ENCODE measurements at places on chromosomes 7 and 10.
A peak's percentile ranks its signal among the peaks of the same experiment; 100 is the strongest.

- H3K27me3 ChIP-seq: no peaks in the 10 kb centered on the region
- DNase-seq: no peak
- no peaks in the 10 kb centered on the region for H3K36me3 ChIP-seq
- no peak overlapping the region for H3K27ac ChIP-seq
- H3K4me1 ChIP-seq: no peaks in the 10 kb centered on the region
Observed at GRCh38 chr10:131788386-131788785, 112.4 kb upstream of the PPP2R2D start.

DNA sequence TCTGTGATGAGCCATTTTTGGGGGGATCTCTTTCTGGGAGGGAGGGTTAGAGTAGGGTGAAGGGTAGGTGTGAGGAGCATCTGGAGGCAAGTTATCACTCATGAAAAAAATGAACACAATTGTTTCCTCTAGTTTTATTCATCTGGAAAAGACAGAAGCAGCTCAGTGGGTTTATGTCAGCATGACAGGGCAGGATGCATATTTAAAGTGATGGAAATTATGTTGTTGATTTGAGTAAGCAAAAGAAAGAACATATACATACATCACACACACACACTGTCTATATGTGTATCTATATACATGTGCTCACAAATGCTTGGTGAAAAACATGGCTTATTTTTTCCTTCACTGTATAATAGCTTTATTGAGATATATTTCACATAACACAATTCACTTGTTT lies 114.2 kb downstream of the ADCY1 start:
- H3K4me1 ChIP-seq: peaks cover 22% of the 10 kb centered on the region
- H3K27ac ChIP-seq: no peak overlapping the region
- no peaks in the 10 kb centered on the region for H3K27me3 ChIP-seq

DNA sequence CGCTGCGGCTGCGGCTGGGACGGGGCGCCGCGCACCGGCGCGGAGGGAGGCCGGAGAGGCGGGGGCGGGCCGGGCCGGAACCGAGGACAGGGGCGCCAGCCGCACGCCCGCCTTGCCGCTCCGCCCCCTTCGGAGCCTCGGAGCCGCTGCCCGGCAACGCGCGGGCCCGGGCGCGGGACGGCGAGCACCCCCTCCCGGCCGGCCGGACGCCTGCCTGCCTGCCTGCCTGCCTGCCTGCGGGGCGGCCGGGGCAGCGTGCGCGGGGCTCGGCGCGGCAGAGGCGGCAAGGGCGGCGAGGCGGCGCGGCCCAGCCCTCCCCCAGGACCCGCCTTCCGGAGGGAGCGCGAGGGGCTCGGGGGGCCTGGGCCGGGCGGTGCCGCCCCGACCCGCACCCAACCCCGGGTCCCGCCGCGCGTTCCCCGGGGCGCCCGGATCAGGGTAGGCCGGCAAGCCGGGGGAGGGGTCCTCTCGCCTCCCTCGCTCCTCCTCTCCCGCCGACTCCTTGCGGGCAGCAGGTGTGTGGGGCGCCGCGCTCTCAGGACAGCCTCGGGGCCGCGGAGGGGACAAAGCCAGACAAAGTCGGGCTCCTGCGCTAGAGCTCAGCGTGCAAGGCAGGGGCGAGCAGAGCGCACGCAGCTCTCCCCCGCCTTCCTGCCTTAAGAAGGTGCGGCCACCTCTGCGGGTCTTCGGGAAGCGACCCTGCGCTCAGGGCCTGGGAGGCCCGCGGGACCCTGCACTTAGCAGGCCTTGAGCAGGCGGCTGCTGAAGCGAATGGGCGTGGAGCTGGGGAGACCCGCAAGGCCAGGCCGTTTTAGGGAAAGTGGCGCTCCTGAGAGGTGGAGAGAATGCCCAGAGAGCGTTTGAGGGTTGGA lies at the start of gene KIAA1549:
Gene KIAA1549, minus strand, starts transcription at position 58 of the 872 bp plus-strand sequence. CDS start 120 bp downstream, outside the sequence.
- H3K27me3 ChIP-seq: no peaks in the 10 kb centered on the region
- H3K36me3 ChIP-seq: no peaks in the 10 kb centered on the region
- peaks cover 4% of the 10 kb centered on the region for H3K4me1 ChIP-seq
- no peak within 1 kb of the TSS for H3K27ac ChIP-seq

DNA sequence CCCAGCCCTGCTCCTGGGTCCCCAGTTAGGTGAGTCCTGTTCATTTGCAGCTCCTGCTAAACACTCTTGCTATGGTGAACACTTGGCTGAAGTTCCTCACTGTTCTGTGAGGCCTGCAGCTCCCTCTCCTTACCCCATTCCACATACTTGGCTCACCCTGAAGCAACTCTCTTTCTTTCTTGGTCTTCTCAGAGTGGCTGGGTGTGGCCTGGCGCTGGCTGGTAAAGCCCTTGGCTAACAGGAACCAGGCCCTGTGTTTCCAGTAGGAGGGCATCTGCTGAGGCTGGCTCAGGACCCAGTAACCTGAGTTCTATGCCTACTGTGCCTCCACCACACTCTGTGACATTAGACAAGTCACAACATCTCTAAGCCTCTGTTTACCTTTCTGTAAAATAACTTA lies 53.1 kb upstream of the COL13A1 start:
- DNase-seq: no peak
- H3K4me3 ChIP-seq: no peak overlapping the region
- no peaks in the 10 kb centered on the region for H3K27me3 ChIP-seq
- no peaks in the 10 kb centered on the region for H3K36me3 ChIP-seq
- no peak overlapping the region for H3K27ac ChIP-seq

DNA sequence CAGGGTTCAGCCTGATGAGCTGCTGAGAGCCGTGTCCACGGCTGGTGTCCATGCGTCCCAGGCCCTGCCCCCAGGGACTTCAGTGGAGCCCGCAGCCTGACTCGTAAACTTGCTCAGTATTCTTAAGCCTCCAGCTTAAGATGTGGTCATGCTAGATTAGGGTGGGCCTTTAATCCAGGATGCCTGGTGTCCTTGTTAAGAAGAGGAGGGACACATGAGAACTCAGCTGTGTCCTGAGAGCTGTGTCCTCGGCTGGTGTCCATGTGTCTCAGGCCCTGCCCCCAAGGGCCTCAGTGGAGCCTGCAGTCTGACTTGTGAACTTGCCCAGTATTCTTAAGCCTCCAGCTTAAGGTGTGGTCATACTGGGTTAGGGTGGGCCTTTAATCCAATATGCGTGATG lies 23.0 kb downstream of the DOCK1 start:
- H3K27me3 ChIP-seq: no peaks in the 10 kb centered on the region
- H3K4me3 ChIP-seq: no peak overlapping the region
- H3K27ac ChIP-seq: no peak overlapping the region

DNA sequence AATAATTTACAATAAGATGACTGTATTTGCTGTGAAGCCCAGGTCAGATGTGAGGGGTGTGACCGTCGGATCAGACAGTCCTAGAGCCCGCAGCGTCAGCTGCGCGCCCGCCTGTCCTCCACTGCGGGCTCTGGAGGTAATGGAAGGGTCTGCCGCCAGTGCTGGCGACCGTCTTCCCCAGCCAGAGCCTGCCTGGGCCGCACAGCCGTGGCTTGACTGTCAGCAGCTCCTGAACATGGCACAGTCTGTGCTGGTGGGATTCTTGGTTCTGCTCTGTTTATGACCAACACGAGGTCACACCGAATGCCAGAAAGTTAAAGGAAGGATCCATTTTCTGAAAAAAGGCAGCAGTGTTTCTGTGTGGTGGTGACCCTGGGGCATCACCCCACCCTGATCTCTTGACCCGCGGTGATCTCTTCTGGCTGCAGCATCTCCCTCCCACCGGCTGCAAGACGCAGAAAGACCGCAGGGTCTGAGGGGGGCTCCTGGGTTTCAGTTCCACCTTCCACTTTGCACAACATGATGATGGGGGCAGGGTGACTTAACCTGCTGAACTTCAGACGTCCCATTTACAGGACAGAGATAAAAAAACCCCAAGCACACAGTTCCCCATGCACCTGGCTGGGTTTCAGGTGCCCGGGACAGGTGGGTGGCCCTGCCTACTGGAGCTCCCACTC lies 103.7 kb downstream of the DNAJB6 start:
- H3K27ac ChIP-seq: no peak overlapping the region
- H3K4me1 ChIP-seq: no peaks in the 10 kb centered on the region
- no peaks in the 10 kb centered on the region for H3K27me3 ChIP-seq
- no peak for DNase-seq
- no peak overlapping the region for H3K4me3 ChIP-seq

- no peaks in the 10 kb centered on the region for H3K36me3 ChIP-seq
- H3K4me1 ChIP-seq: no peaks in the 10 kb centered on the region
- no peak for DNase-seq
- no peak overlapping the region for H3K4me3 ChIP-seq
Observed at GRCh38 chr10:78278058-78278404, 244.4 kb downstream of the RPS24 start.

- no peaks in the 10 kb centered on the region for H3K27me3 ChIP-seq
- peaks cover 12% of the 10 kb centered on the region for H3K4me1 ChIP-seq
- no peaks in the 10 kb centered on the region for H3K36me3 ChIP-seq
- H3K27ac ChIP-seq: no peak overlapping the region
- DNase-seq: no peak
Observed at GRCh38 chr10:11835704-11836103, 12.5 kb downstream of the PROSER2 start.

- no peaks in the 10 kb centered on the region for H3K27me3 ChIP-seq
- H3K27ac ChIP-seq: no peak overlapping the region
- H3K36me3 ChIP-seq: no peaks in the 10 kb centered on the region
- DNase-seq: no peak
Observed at GRCh38 chr10:71431239-71432100, 34.8 kb downstream of the CDH23 start.

GRCh38 chr10:3095373-3096139 lies 28.2 kb downstream of the PFKP start:
- no peak for DNase-seq
- H3K4me1 ChIP-seq: no peaks in the 10 kb centered on the region
- H3K27me3 ChIP-seq: no peaks in the 10 kb centered on the region
- H3K4me3 ChIP-seq: no peak overlapping the region
- no peaks in the 10 kb centered on the region for H3K36me3 ChIP-seq

DNA sequence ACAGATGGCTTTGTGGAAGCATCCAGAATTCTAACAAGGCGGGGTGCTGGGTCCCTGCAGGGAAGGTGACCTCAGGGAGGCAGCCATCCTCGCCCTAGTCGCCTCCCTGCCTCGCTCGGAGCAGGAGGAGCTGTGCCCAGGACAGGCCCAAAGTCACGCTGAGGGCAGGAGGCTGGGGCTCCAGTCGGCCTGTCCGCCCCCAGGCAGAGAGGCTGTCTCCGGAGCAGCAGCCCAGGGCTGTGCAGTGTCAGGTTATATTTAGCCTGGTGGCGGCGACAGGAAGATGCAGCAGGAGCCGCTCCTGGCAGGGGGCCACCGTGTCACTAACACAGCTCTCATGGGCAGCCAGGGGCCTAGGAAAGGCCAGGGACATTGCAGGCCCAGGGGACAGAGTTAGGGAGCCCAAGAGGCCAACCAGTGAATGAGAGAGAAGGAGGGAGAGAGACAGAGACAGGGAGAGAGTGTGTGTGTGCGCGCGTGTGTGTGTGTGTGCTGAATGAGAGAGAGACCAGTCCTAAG lies 13.5 kb downstream of the KCNH2 start:
- H3K27me3 ChIP-seq: no peaks in the 10 kb centered on the region
- DNase-seq: peak; percentile 62
- H3K27ac ChIP-seq: no peak overlapping the region

GRCh38 chr10:28304032-28304571 lies 1.2 kb upstream of the MPP7 start:
- no peaks in the 10 kb centered on the region for H3K36me3 ChIP-seq
- no peak for DNase-seq
- no peaks in the 10 kb centered on the region for H3K4me1 ChIP-seq
- no peaks in the 10 kb centered on the region for H3K27me3 ChIP-seq

- no peaks in the 10 kb centered on the region for H3K36me3 ChIP-seq
- no peak for DNase-seq
- H3K27ac ChIP-seq: no peak overlapping the region
- H3K4me1 ChIP-seq: peaks cover 7% of the 10 kb centered on the region
- H3K4me3 ChIP-seq: no peak overlapping the region
Observed at GRCh38 chr7:93238748-93239147, 6.6 kb downstream of the VPS50 start.

GRCh38 chr7:668139-668931 lies 58.2 kb upstream of the DNAAF5 start:
- peak; percentile 22 for DNase-seq
- H3K4me1 ChIP-seq: no peaks in the 10 kb centered on the region
- no peak overlapping the region for H3K4me3 ChIP-seq

- H3K27ac ChIP-seq: no peak overlapping the region
- peaks cover 15% of the 10 kb centered on the region for H3K4me1 ChIP-seq
- no peaks in the 10 kb centered on the region for H3K36me3 ChIP-seq
- no peak overlapping the region for H3K4me3 ChIP-seq
Observed at GRCh38 chr7:27156916-27157701, 634 bp upstream of the HOXA7 start.

DNA sequence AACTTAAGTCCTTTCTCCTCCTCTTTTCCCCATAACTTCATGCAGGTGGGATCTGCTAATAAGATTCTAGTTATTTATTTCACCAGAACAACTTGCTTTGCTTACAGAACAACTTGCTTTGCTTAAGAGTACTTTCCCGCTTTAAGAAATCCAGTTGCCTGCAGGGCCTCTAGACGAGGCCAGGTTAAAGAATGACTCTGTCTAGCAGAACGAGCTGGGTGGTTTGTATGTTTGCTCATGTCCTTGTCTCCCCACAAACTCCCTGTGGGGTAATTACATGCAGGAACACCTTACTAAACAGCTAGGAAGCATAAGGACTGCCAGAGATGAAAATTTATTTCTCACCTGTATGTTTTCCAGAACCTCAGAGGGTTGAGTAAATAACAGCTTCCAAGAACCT lies 8.8 kb upstream of the FZD8 start:
- H3K4me3 ChIP-seq: no peak overlapping the region
- no peaks in the 10 kb centered on the region for H3K4me1 ChIP-seq
- no peak overlapping the region for H3K27ac ChIP-seq

DNA sequence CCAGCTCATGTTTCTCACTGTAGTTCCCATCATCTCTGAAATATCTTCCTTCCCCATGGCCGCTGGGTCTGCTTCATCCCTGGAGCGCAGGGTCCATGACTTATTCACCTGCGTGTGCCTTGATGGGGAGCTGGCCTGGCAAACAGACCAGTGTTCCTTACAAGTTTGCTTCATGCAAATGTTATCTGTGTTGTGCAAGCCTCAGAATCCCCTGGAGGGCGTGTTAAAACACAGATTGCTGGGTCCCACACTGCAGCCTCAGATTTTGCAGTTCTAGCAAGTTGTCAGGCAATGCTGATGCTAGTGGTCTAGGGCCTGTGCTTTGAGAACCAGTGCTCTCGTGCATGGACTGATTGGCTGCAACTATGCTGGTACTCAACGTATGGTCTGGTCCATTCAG lies 7.2 kb upstream of the DMBT1 start:
- no peaks in the 10 kb centered on the region for H3K27me3 ChIP-seq
- H3K4me3 ChIP-seq: no peak overlapping the region
- no peaks in the 10 kb centered on the region for H3K4me1 ChIP-seq
- DNase-seq: no peak

- H3K4me1 ChIP-seq: no peaks in the 10 kb centered on the region
- H3K27me3 ChIP-seq: peaks cover 14% of the 10 kb centered on the region
Observed at GRCh38 chr10:100746784-100747455, 1.5 kb downstream of the PAX2 start.

DNA sequence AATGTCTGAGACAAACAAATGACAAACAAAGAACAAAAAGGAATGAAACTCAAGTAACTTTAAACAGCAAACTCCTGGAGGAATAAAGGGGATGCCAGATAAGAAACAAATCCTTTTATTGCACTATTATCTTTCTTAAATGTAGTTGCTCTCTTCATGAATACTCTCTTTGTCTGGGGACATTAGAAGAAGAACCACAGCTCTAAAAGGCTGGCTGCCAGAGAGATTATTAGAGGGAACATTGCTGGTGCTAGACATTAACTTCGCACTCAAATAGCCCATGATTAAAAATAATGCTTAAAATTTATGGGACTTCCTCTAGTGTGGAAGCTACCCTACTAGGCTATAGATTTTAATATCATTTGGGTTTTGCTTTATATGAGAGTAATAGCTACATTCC lies 1330.4 kb downstream of the XPNPEP1 start:
- H3K4me3 ChIP-seq: no peak overlapping the region
- H3K4me1 ChIP-seq: no peaks in the 10 kb centered on the region
- H3K36me3 ChIP-seq: no peaks in the 10 kb centered on the region
- no peak overlapping the region for H3K27ac ChIP-seq
- no peak for DNase-seq
- H3K27me3 ChIP-seq: no peaks in the 10 kb centered on the region

Data from right lobe of liver (tissue), 6 donors.